Stimulated activated CD8-positive, alpha-beta memory T cell treated with anti-CD3 and anti-CD28 coated beads, Interleukin-2, amount 100 ng/mL, for 1 hour (primary cell): ENCODE measurements at places on chromosomes 2 and 18.

GRCh38 chr2:112074506-112074905, 19.4 kb downstream of the TMEM87B start:
- no peak for DNase-seq

DNA sequence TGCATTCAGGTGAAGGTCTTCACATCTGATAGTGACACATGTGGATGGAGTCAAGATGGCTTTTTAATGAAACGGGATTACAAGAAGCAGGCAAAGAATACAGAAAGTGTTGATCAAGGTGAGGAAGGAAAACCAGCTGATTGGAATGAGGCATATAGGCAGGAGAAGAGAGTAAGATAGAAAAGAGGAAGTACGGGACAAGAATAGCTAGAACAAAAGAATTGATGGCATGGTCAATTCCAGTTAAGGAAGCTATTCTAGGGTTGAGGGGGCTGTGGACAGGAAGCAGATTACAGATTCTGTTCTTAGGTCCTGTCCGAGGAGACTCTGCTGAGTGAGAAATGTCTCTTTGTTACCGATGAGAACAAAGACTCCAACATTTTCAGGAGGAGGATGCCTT, 13.2 kb upstream of the NCK2 start:
- no peak for DNase-seq

DNA sequence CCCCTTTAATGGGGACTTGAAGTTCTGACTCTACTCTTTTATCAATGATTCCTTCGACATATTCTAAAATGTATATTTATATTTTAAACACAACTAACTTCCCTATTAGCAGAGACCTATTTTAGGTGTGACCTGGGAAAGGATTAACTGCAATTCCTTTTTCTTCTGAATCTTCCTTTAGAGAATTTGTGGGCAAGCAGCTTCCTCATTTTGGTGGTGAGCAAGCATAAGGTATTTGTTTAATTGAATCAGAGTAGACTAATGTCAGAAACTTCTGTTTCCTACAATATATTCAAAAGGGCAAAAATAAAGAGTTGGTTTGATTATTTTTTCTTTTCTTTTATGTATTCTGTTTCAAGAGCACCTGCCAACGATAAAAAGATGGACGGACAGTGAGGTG, 237.0 kb downstream of the IKZF2 start:
- DNase-seq: no peak

DNA sequence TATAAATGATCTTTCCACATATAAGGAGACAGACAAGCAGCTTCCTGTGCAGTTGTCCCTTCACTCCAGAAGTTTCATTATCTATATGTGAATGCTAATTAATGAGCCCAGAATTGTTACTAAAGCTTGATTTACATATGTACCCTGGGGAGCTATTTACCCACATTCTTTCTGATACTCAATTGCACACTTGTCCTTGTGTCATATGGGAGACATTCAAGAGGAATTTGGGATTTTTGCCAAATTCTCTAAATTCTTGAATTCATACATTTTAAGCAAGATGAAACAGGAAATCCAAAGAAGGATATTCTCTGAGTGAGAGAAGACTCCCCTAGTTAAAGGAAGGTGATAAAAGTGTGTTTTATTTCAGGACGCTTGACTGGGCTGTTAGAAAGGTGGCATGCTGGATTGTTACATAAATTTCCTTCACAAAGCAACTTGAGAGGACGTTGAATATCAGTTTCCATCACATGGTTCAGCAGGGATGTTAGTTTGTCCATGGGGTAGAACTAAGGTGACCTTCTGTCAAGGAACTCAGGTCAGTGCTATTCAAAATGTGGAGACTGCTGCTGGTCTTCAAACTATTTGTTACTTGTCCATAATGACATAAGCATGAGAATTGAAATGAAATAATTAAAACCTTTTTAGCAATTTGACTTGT, 368.2 kb downstream of the IRS1 start:
- DNase-seq: no peak

- no peak for DNase-seq
These were observed 102.4 kb downstream of the PARD3B start for GRCh38 chr2:204647626-204648025.

DNA sequence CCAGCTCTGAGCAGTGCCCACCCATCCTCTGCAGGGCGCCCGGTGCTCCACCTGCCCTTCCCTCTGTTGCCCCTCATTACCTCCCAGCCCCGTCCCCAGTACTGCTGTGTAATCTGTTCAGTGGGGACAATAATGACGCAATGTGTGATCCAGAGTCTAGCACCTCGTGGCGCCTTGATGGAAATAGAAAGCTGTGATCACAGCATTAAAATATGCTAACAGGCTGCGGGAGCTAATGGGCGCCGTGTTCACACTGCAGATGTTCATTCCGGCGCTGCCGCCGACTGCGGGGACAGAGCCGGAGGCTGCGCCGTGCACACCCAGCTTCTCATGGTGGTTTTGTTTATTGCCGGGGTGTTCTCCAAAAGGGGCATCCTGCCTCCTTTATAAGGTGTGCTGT, 235.2 kb downstream of the LDLRAD4 start:
- DNase-seq: no peak

GRCh38 chr2:41206004-41206403, 754.1 kb upstream of the SLC8A1 start:
- no peak for DNase-seq

DNA sequence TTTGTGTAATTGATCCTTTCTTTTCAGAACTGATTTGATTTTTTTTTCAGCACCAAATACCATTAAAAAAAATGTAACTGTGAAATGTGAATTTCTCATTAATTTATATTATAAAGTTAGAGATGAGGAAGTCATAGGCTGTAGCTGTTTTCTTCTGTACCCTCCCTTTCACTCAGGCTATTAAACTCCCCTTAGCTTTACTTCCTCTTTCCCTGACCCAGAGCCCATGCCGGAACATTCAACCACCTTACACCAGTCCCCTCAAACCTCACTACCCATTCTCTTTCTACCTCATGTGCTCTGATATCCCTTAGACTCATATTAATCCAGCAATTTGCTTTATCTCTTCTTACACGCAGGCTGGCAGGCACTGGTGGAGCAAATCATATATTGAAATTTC, 12.4 kb downstream of the GALNT5 start:
- DNase-seq: no peak

DNA sequence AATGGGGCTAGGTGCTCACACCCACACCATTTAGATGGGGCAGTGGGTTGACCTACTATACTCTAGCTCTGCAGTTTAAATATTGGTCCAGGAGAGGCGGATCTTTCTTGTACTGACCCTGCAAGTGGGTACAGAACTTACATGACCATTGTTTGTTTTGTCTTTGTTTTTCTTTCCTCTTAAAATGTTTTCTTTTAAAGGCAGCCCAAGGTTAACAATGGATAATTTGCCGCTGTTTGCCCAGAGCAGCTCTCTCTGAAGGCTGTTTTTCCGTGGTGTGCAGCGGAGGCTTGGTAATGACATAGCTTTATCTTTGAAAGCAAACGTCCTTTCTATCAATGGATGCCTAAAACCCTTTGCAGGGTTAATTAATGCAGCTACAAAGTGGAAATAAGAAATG, 133.3 kb upstream of the MEX3C start:
- DNase-seq: no peak

DNA sequence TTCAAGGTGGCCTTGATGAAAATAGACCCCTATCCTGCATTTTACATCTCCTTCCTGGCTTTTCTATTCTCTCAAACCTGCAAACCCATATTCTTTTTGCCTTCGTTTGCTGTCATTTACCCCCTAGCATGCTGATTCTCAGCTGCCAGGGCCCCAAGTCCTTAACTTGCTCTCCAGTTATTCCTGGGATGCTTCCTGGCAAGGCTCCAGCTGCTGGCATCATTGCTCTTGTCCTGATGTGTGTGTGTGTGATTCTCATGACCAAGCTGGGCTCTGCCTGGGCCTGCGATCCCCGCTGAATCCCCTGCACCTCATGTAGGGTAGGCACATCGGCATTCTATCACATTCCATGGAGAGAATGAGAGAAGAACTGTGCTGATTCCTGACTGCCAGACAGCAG, 11.9 kb downstream of the NPAS2 start:
- no peak for DNase-seq

DNA sequence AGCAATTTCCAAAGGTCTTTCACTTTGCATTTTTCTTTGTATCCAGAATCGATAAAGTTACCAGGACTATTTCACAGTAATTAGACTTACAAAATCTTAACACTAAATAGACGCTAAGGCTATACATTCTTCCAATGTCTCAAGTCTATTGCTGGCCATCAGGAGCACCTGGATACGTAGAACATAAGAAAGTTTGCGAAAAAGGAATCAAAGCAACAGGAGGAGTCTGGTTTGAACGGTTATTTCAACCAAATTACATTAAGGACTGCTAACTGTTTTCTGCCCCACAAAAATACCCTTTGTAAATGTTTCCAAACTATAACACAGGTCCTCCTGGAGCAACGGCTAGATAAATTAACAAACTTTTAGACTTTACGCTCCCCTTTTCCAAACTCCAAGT, 1.4 kb upstream of the HNRNPA3 start:
- no peak for DNase-seq

- DNase-seq: no peak
These were observed 80.7 kb downstream of the ACSL3 start for GRCh38 chr2:222941510-222942032.

GRCh38 chr2:162234620-162235462, 8.4 kb downstream of the FAP start:
- DNase-seq: no peak

GRCh38 chr2:155690785-155691184, 641.7 kb downstream of the NR4A2 start:
- no peak for DNase-seq

GRCh38 chr2:123073371-123073770, 951.7 kb upstream of the CNTNAP5 start:
- DNase-seq: no peak

GRCh38 chr2:20191714-20192569, 33.0 kb downstream of the SDC1 start:
- DNase-seq: no peak

- no peak for DNase-seq
These were observed 193.8 kb downstream of the LRRTM4 start for GRCh38 chr2:77328134-77328931.

GRCh38 chr2:74313497-74313896, 29.7 kb downstream of the SLC4A5 start:
- DNase-seq: no peak

DNA sequence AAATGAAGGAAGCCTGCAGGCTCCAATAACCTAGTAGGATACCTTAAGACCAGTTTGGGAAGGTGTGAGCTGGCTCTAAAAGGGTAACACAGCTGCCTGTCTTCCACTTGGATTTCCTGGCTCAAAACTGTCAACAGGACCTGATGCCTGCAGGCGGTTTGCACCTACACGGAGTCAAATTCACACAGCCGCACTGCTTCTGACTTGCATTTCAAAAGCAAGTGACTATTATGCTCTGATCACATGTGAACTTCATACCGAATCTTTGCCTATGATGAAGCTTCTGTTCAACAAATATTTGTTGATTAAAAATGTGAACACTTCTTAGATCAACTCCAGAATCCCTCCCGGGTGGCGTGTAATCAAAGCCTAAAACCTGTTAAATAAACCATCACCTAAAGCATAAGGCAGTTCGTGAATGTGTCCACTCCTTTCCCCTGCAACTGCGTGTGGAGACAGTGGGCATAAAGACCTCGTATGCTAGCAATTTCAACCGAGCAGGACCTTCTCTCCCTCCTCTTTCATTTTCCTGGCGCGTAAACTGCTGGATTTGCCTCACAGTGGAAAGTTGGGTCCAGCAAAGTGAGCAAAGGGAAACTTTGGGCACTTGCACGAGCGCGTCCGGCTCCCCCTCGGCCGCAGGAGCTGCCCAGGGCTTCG, 784 bp downstream of the CRACDL start:
- no peak for DNase-seq

DNA sequence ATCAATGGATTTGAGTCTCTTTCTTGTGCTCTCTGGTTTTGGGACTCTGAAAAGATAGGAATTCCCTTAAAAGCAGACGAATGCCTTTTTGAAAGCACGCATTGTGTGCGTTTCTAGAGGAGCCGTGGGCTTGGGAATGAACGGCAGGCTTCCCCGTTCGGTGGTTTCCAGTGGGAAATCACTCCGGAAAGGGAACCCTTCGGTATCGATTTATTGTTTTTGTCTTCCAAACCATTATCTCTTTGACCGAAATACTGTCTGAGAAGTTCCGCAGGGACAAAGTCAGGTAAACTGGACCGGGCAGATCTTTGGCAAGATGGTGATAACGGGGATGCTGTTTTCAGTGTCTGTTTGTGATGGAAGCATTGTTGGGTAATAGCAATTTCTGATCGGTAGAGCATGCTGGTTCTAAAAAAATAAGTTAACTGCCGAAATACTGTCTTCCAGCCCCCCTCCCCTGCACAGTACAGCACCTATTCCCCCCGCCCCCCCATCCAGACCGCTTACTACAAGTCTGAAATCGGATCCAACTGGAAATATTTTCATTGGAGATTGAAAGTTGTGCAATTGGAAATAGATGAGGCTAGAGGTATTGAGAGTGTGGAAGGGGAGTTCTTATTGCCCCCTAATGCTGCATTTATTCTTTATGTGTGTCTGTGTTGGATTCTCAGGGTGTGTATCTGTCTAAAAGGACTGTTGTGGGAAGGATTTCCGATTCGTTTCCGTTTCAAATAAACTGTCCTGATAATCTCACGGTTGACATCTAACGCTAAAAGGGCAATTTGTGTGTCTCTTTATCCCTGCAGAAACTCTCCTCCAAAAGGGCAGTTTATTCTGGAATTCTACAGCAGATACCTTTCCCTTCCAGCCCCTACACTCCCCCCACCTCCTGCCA, 635 bp downstream of the SETBP1 start:
- no peak for DNase-seq

DNA sequence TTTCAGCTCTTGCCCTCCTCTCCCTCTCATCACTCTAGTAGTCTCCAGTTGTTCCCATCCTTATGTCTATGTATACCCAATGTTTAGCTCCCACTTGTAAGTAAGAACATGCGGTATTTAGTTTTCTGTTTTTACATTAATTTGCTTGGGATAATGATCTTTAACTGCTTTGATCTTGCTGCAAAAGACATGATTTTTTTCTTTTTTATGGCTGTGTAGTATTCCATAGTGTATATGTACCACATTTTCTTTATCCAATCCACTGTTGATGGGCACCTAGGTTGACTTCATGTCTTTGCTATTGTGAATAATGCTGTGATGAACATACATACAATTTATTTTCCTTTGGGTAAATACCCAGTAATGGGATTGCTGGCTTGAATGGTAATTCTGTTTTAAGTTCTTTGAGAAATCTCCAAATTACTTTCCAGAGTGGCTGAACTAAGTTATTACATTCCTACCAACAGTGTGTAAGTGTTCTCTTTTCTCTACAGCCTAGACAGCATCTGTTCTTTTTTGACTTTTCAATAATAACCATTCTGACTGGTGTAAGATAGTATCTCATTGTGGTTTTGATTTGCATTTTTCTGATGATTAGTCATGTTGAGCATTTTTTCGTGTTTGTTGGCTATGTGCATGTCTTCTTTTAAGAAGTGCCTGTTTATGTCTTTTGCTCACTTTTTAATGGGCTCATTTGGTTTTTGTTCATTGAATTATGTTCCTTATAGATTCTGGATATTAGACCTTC, 179.6 kb upstream of the SLC39A10 start:
- no peak for DNase-seq
